Ovary (tissue), 10 donors: ENCODE measurements at places on chromosomes 3 and 15. TPM values are rescaled to one million over a fixed set of nuclear protein-coding genes. Genes with fewer than 3 reads are reported as not detected.

The PRC1 gene
- 9.2 TPM for total RNA-seq

The INTS14 gene
- 28.1 TPM for total RNA-seq

The SEMA3F gene
- 8.7 TPM for total RNA-seq

The PIF1 gene
- total RNA-seq: not detected
